Esophagus mucosa (tissue), 1 donor: ENCODE measurements at places on chromosomes 16 and 17.

DNA sequence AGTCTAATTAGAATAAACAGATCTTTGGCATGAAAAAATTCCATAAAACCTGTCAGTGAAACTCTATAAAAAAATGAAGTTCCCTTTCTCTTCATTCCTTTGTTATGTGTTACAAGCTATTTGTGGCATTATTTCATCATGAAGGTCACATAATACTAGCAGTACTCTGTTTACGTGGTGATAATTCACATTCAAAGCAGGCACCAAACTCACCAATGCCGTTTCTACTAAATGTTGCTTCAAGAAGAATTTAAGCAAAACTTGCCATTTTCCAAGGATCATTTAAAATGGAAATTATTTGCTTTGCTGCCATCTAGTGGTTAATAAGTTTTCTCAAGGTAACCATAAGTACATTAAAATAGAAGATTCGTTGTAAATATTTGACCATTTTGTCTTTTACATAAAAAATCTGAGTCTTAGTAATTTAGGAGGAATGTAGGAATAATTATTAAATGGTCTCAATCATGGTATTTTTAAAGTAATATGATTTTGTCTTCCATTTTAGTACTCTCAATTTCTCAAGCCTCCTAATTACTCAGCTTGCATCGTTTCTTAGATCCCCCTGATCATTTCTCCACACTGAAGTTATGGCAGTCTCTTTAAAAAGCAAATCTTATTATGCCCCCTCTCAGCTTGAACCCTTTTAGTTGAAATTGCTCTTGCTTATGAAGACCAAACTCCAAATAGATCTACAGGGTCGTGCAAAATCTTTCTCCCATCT is 80.8 kb downstream of the OMG start:
- ATAC-seq, result no peak

DNA sequence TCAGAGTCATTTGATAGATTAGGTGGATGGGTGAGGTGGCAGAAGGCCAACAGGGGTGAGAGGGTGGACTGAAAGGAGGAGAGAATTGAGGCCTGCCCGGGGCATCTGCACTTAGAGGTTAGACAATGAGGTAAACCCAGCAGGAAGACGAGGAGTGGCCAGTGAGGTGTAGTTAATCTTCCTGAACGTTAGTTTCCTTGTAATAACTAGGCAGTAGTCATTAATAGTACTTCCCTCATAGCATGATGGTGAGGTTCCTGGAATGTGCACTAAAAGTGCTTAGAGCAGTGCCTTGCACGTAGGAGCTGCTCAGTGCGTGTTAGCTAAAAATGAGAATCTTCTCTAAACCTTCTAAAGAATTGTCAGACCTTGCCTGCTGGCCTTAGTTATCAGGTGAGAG is 13.5 kb upstream of the KSR1 start:
- peak; percentile 67 for ATAC-seq

- ATAC-seq, result peak; percentile 68
Measured at GRCh38 chr17:82134101-82134500, 36.1 kb upstream of the FASN start.

- ATAC-seq, result peak; percentile 40
Measured at GRCh38 chr17:8420041-8420934, 15.4 kb upstream of the NDEL1 start.

GRCh38 chr16:86990451-86990850 is 326.7 kb downstream of the C16orf95 start:
- no peak for ATAC-seq
